ENCODE measurements at places on chromosomes 1 and 21.

- DNase-seq = no peak
Measured at GRCh38 chr1:11054666-11055065, 5.2 kb downstream of the SRM start.

DNA sequence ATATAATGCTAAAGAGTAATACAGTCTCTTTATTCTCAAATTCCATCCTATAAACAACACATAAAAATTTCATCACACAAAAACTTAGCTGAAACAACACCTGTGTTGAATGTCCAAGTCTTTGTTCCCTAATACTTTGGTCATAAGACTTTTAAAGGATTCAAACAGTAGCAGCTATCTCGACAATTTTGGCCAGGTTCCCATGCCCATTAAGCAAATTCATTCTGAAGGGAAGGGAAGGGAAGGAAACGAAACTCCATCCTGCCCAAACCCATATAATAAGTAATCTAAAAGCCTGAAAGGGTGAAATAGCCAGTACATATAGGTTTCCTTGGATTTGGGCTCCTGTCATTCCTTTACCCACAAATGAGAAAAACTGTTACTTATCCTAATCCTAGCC, 7.5 kb downstream of the IVNS1ABP start:
- DNase-seq = no peak

- no peak for DNase-seq
Measured at GRCh38 chr1:14263225-14263624, 335.3 kb upstream of the KAZN start.

DNA sequence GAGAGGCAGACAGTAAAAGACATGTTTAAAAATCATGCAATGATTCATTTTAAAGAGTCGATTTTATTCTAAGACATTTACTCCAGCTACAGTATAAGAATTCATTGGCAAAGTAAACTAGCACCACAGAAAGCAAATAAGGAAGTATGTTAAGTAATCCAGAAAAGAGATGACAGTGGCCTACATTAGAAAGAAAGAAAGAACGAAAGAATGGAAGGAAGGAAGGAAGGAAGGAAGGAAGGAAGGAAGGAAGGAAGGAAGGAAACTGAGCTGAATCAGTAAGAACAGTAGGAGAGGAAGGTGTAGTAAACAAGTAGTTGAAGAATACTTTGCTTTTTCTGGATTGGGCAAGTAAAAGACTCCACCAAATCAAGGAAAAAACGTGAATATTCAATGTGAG, 62.2 kb downstream of the ZZZ3 start:
- DNase-seq = no peak

DNA sequence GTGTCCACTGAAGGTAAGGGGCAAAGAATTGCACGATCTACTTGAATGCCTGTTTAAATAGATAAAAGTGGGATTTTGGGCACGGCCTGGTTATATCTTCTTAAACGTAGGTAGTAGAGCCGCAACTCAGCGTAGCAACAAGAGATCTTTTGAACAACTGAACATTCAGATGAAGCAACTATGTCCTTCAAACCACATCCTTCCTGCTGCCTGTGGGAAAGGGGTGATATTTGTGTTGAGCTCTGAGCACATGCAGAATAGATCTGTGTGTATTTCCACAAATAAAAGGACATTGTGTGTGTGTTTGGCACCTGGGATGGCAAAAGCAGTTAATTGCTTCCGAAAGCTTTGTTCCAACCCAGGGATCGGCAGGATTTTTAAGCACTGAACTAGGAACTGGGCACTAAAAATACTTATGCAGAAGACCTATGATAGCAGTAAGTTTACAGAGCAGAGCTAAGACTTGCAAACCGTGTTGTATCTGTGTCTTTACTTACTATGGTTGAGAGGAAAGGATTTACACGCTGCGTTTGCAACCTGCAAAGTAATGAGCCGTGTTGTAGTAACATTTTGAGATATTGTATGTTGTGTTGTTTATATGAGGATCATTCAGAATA, 333.4 kb downstream of the CHRM3 start:
- DNase-seq = no peak

GRCh38 chr1:174626031-174627025, 178.6 kb downstream of the GPR52 start:
- DNase-seq = no peak

GRCh38 chr1:160247053-160247452, 15.3 kb downstream of the DCAF8 start:
- DNase-seq = no peak

GRCh38 chr1:112316254-112316913, 79.6 kb upstream of the CTTNBP2NL start:
- DNase-seq = peak; percentile 52

GRCh38 chr21:40120940-40121575, 253.8 kb downstream of the PCP4 start:
- peak; percentile 74 for DNase-seq

- no peak for DNase-seq
Measured at GRCh38 chr1:187415065-187415464, 586.3 kb downstream of the PLA2G4A start.

GRCh38 chr1:15426492-15427279, 11.6 kb upstream of the CTRC start:
- DNase-seq = no peak

- DNase-seq = no peak
Measured at GRCh38 chr1:47627471-47628370, 189.9 kb downstream of the FOXD2 start.

DNA sequence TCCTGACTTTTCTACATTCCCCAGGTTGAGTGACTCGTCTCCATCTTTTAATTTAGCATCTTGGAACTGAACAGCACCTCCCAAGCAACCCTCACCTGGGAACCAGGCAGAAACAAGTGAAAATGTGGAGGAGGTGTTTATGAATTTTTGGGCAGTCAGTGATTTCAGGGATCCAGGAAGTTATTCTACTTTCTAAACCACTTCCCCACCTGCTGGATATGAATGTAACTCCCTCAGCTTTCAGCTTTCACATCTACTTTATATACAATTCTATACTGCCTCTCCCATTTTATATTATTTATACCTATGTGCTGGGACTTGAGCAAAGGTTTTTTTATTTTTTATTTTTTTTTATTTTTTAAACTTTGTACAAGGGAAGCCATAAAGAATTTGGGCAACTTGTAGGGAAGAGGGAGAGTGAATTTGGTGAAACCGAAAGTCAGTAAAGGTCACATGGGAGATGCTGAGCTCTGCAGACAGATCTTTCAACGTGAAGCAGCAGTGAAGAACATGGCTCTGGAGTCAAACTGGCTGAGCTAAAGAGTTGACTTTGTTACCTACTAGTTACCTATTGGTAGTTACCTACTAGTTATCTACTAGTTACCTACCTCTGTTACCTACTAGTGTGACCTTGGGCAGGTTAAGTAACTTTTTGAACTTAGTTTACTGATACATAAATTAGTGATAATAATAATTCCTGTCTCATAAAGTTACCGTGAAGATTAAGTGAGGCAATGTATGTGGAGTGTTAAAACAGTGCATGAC, 45.5 kb downstream of the DDR2 start:
- DNase-seq = no peak

DNA sequence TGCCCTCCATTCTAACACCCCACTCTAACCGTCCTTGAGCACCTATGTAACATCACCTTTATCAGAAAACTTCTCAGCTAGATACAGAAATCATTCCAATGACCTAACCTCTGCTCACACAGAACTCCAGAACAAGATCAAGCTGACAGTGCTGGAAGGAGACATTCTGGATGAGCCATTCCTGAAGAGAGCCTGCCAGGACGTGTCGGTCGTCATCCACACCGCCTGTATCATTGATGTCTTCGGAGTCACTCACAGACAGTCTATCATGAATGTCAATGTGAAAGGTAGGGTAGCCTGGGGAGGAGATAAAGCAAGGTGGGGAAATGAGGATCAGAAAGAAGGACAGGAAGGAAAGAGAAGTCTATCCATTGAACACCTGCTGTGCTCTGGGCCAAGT, 27.8 kb downstream of the HSD3B2 start:
- DNase-seq = no peak

DNA sequence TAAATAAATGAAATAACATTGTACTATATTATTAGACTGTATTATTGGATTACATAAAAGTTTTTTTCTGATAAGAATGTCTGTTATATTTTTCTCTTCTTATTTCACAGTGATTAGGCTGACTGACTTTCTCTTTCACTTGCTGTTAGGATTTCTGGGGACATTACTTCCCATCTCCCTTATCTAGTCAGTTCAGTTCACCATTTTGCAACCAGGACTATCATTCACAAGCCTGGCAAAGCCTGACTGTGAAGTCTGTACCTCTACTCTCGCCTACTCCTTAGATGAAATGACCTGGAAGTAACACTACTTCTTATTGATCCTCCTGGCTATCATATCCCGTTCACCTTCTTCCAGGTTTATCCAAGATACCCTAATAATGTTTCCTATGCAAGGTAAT, 676.6 kb downstream of the USP25 start:
- DNase-seq = no peak

- DNase-seq = peak; percentile 17
Measured at GRCh38 chr1:156571261-156571852, 1.0 kb downstream of the IQGAP3 start.

- no peak for DNase-seq
Measured at GRCh38 chr1:95790136-95790535, 556.1 kb downstream of the RWDD3 start.

GRCh38 chr1:9120312-9120958, 8.5 kb downstream of the GPR157 start:
- DNase-seq = no peak

DNA sequence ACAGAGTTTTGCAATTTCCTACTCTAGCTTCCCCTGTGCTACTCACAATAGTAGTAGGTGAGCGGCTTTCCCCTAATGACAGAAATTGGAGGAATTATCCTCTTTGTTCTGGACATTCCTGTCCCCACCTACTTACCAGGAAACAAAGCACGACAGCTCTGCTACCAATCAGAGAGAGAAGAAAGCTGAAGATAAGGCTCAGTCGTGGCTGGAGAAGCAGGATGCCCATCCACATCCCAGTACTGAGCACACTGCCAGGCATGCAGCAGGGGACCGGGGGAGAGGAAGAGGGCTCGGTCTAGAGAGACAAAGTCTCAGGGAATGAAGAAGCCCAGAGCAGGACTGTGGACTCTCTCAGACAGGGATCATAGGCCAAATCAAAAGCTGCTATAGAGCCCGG, 134.1 kb upstream of the KRTAP19-8 start:
- no peak for DNase-seq

GRCh38 chr1:56709269-56709880, 64.3 kb downstream of the PRKAA2 start:
- DNase-seq = peak; percentile 60

DNA sequence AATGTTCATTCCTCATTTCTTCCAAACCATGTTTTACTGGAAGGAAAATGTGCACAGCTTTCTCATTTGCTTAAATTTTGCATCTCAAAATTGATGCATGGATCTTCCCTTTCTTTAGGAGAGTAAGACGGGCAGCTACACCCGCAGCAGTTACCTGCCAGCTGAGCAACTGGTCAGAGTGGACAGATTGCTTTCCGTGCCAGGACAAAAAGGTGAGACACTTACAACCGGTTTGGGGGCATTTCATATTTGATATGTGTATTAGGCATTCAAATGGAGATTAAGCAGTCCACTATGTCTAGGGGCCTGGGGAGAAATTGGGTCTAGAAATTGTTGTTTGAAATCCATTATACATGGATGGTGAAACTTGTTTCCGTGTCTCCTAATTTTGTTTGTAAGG, 12.9 kb downstream of the C8A start:
- no peak for DNase-seq

DNA sequence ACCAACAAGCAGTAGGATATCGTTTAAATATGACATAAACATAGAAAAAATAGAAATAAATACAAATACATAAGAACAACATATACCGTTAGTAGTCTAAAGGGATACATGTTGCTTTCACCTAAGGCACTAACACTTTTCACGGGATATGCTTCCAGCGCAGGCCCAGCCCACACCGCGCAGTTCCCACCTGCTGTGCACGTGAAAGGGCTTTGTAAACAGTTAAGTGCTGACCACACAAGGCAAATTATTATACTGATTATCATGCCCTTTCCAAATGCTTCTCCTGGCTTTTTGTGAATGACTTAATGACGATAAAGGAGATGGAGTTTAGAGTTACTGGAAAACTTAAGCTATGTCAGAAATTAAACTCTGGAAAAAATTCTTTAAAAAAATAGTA, 11.3 kb upstream of the IL22RA1 start:
- peak; percentile 66 for DNase-seq

DNA sequence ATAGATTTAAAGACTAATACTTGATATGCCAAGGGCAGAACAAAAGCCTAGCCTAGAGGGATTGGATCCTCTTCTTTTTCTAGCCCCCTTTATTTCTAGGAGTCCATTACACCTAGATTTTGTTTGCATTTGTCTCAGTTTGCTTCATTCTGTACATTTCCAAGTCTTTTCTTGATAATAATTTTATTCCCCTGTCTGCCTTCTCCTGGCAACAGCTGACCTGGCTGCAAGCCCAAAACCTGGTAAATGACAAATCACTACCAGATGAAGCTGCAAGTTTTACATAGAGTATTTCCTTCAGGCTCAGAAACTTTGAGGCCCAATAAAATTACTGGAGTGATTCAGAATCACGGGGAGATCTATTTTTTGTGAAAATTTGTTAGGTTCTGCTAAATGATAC, 36.5 kb upstream of the LHX8 start:
- DNase-seq = no peak

- DNase-seq = no peak
Measured at GRCh38 chr1:167409183-167409582, 109.1 kb downstream of the CD247 start.

DNA sequence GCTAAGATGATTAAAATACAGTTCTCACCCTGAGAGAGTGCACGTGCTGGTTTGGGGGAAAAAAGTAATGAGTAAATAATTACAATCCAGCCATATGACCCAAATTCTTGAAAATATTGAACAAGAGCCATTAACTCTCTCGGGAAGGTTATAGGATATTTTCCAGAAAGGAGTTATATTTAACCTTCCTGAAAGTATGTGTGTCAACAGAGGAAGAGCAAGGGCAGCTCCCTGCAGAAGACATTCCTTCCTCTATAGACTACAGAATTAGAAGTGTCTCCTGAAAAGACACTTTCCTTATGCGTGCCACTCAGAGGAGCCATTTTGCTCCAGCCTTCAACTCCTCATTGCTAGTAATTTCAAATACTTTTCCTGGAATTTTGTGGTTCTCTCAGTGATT, 648.7 kb downstream of the USP25 start:
- no peak for DNase-seq

DNA sequence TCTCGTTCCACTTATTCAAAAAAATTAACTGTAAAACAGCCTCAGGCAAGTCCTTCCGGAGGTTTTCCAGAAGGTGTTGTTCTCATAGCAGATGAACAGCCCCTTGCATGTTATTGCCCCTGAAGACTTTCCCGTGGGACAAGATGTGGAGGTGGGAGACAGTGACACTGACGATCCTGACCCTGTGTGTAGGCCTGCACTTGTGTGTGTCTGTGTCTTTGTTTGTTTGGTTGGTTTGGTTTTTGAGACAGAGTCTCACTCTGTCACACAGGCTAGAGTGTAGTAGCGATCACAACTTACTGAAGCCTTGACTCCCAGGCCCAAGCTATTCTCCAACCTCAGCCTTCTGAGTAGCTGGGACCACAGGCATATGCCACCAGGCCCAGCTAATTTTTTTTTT, 12.6 kb downstream of the ETV3L start:
- no peak for DNase-seq

GRCh38 chr1:198641501-198641900, 2.7 kb downstream of the PTPRC start:
- DNase-seq = no peak

- no peak for DNase-seq
Measured at GRCh38 chr1:18949686-18950400, 6.6 kb downstream of the IFFO2 start.

Data from DMS79 treated with DMSO at 0.1 percent for 48 hours (cell line).